ENCODE measurements at places on chromosomes 2 and 18. TPM values are rescaled to one million over a fixed set of nuclear protein-coding genes. Genes with fewer than 3 reads are reported as not detected.
A peak's percentile ranks its signal among the peaks of the same experiment; 100 is the strongest.

- peak; percentile 31 for DNase-seq
Measured at GRCh38 chr18:37537868-37538525, 27.6 kb downstream of the CELF4 start.

- peak; percentile 59 for DNase-seq
Measured at GRCh38 chr2:199659207-199659606, 191.8 kb downstream of the FTCDNL1 start.

TMEM182 gene
- total RNA-seq, result 4.3 TPM

GRCh38 chr18:12291690-12292089, 16.4 kb upstream of the TUBB6 start:
- no peak for DNase-seq

DNA sequence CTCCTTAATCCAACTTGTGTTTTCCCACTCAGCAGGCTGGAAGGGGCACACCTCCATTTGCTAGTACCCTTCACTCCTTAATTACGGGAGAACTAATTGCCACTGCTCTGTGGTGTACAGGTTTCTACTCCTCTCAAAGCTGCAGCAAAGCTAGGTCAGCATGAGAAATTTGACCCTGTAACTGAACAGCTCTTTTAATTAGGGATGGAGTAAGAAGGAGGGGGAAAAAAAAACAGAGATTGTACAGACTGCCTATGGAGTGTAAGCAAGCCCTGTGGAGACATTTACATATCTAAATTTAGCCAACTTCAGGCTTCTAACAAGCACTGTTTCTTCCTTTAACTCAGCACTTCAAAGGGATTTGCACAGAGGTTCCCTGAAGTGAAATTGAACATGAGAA, 629.7 kb upstream of the SETBP1 start:
- DNase-seq, result no peak

DNA sequence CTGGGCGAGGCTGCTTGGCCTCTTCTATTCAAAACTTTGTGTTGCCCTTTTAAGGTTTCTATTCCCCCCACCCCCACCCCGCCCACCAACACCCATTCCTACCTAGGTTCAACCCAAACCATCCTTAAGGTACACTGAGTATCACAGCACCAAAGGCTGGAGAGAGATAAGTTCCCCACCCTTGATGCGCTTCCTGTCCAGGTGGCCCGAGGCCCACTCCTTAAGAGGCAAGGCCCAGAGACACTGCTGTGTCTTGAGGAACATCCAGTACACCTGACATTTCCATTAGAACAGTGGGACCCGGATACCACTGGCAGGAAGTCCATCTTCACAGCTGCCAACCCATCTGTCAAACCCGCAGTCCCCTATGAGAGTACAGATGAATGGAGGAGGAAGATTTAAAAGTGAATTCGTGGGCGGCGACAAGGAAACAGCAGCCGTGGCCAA, 277 bp upstream of the INPP1 start:
- DNase-seq, result no peak

DNA sequence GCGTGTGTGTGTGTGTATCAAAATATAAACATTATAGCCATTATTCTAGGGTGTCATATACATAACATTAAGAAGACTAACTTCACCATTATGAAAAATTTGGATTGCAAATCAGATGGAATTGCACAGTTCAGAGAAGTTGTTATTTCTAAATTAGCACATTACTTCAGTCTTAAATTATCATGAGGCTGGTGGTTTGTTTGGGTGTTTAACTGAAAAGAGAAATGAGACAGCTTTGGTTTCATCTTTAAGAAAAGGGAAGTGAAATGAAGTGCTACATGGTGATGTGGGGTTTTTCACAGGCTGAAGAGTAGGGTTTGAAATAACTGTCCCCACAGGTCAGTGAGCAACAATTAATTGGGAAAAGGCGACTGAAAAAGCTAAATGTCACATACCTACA, 161.2 kb upstream of the XIRP2 start:
- no peak for DNase-seq

GRCh38 chr2:237604960-237605359, 14.4 kb upstream of the RAB17 start:
- no peak for DNase-seq

NEU4 gene
- total RNA-seq, result 9.2 TPM

DNA sequence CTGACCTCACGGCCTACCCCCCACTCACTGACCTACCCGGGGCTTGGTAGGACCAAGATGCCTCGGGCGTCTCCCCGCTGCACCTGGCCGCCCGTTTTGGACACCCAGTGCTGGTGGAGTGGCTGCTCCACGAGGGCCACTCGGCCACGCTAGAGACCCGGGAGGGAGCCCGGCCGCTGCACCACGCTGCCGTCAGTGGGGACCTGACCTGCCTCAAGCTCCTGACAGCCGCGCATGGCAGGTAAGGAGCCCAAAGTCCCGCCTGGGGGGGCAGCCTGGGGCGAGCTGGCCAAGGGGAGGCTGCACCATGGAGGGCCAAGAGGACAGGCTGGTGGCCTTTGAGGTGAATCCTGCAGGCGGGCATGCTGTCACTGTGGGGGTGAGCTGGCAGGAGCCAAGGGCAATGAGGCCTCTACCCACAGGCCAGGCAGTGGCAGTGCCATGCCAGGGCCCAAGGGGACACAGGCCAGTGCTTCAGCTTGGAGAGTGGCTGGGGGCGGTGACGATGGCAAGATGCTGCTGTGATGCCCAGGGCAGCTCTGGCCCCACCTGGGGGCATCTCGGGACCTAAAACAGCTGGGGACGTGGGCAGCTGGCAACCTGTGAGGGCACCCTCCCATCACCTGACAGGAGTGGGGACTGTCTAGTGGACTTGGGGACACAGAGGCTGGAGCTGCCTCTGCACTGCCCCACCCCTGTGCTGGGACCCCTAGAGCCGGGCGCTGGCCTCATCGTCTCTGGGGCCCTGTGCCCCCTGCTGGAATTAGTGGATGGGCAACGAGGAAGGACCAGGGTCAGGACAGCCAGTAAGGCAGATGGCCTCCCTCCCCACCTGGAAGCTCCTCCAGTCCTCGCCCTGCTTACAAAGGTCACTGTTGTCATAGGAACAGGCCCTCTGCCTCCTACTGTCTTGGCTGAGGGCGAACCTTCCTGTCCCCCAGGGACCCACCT, 2.0 kb downstream of the ESPNL start:
- DNase-seq, result no peak

GRCh38 chr2:41137031-41137430, 685.1 kb upstream of the SLC8A1 start:
- DNase-seq, result no peak

DNA sequence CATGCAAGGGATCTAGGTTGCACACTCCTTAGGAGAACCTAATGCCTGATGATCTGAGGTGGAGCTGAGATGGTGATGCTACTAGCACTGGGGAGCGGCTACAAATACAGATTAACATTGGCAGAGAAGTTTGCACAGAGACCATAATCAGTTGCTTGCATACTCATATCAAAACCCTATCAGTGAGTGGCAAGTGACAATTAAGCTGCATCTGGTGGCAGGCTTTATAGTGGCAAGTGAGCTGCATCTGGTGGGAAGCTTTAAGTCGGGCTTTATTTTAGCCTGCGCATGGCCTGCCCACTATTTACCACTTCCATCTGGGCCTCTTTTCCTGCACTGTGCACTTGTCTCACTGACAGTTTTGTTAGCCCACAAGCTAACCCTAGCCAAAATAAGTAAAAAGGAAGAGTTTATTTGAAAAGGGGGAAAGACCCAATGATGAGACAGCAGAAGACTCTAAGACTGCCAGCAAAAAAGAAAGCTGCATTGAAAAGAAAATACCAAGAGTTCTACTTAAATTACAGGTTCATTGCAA, 140.9 kb upstream of the B3GNT2 start:
- peak; percentile 42 for DNase-seq

ANKRD36B gene
- 37.2 TPM for total RNA-seq

TGFA gene
- total RNA-seq, result 0.27 TPM

REG1A gene
- not detected for total RNA-seq
